RPMI7951 (cell line): ENCODE measurements at places on chromosomes 1 and 21. TPM values are rescaled to one million over a fixed set of nuclear protein-coding genes. Genes with fewer than 3 reads are reported as not detected.
A peak's percentile ranks its signal among the peaks of the same experiment; 100 is the strongest.

- DNase-seq, result peak; percentile 79
Measured at GRCh38 chr21:45330075-45330781, 42.5 kb upstream of the POFUT2 start.

The IL23R gene
- not detected in 2 replicates for total RNA-seq

DNA sequence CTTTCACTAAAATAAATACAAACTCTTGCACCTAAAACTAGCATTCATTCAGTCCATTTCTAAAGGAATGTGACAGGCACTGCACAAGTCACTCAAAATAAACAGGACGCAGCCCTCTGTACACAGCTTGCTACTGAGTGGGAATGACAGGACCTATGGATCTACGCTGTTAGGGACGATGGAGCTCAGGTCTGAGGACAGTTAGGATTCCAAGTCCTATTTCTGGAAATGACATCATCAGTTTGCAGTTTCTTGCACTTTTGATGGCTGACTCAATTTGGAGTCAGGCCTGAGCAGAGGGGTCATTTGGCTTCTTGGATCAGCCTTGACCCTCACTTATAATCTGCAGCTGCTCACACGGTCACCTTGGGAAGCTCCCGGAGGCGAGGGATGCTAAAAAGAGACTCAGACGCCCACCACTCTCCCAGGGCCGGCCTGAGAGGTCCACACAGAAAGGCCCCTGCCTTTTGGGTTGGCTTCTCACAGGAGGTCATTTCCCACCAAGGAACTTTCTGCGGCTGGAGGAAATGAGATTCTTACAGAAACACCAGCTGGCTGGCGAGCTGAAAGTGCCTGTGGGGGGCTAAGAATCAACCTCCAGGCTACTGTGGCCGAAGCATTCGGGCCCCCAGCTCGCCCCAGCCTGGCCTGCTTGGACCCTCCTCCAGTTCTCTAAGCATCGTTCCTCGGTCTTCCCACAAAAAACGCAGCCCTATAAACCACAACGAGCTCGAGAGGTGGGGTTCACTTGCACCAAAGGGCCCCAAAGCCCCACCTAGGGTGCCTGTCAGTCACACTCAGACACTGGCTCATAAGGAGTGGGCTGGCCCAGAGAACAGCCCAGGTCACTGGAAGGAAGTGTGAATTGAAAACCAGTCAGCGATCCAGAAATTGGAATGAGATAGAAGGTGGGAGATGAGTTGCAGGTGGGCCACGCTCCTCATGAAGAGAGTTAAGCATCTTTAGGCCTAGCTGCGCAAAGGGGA, 8.9 kb upstream of the PDE9A start:
- peak; percentile 8 for DNase-seq

The GPATCH3 gene
- 4.7 and 5.7 TPM in 2 replicates for total RNA-seq

The MIA3 gene
- 22.7 and 25.5 TPM in 2 replicates for total RNA-seq

GRCh38 chr1:187921426-187921825, 1092.7 kb downstream of the PLA2G4A start:
- DNase-seq, result no peak

The TMPRSS2 gene
- 0.39 TPM in 1 of 2 replicates, not detected in the other for total RNA-seq

The HHIPL2 gene
- 0.29 and 1.4 TPM in 2 replicates for total RNA-seq

- no peak for DNase-seq
Measured at GRCh38 chr1:81032973-81033425, 767.7 kb upstream of the ADGRL2 start.

The FNDC10 gene
- total RNA-seq, result 3.4 and 3.6 TPM in 2 replicates

- DNase-seq, result peak; percentile 26
Measured at GRCh38 chr1:51664421-51665240, 47.7 kb downstream of the OSBPL9 start.

- no peak for DNase-seq
Measured at GRCh38 chr1:7366955-7367665, 404.0 kb upstream of the VAMP3 start.

The C1orf53 gene
- total RNA-seq, result 2.6 and 8.3 TPM in 2 replicates

The STX12 gene
- total RNA-seq, result 37.7 and 50.8 TPM in 2 replicates

The RHCE gene
- 0.24 and 0.78 TPM in 2 replicates for total RNA-seq

DNA sequence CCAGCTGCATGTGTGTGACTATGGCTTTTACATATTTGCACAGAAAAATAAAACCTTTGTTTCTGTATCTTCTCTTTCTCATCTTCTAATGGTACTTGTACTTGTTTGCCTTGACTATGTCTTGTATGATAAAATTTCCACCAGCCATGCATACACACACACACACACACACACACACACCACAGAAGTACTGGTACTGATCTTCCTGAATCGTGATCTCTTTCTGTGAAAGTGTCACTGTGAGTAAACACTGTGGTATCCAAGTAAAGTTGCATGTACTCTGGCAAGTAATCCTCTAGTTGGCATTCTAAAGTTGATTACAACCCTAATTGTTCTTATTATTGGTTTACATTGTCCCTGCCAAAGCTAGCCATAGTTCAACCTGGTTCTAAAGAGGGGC, 176.7 kb downstream of the CRB1 start:
- DNase-seq, result no peak

The GBP3 gene
- 61.8 and 75.8 TPM in 2 replicates for total RNA-seq

The ESPN gene
- total RNA-seq, result 0.10 TPM in 1 of 2 replicates, not detected in the other

The FAM131C gene
- total RNA-seq, result 0.20 TPM in 1 of 2 replicates, not detected in the other

DNA sequence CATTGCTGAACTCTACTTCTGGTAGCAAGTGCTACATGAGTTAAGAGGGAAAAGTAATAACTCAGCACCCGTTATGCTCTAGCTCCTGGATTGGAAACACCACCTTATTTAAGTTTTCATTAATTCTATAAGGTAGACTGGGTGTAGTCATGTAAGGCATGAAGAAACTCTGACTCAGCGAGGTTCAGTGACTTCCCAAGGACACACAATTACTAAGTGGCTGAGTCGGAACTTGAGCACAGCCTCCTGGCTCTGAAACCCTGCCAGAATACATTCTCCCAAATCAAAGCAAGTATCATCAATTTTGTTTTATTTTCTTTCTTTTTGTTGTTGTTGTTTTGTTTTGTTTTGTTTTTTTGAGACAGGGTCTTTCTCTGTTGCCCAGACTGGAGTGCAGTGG, 29.1 kb upstream of the SCCPDH start:
- no peak for DNase-seq

The KCNJ15 gene
- total RNA-seq, result 13.2 and 18.9 TPM in 2 replicates

The IGFN1 gene
- 1.1 and 3.9 TPM in 2 replicates for total RNA-seq

DNA sequence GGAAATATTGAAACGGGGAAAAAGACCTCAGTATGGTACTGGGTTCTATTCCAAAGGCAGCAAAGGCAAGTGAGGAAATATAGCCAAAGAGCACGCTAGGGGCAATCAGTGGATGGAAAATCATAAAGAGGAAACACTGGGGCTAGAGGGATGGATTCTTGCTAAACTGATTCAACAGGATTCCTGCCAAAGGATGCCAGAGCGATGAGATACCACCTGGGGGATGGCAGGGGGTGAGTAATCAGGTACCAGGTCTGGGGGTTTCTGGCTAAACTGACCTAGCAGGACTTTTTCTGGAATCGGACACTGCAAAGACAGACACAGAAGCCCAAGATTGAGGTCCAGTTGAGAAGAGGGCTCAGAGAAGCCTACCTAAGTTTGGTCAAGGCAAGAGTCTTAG, 6.7 kb downstream of the CHI3L2 start:
- DNase-seq, result no peak
